ENCODE measurements at places on chromosomes 1 and 21.

DNA sequence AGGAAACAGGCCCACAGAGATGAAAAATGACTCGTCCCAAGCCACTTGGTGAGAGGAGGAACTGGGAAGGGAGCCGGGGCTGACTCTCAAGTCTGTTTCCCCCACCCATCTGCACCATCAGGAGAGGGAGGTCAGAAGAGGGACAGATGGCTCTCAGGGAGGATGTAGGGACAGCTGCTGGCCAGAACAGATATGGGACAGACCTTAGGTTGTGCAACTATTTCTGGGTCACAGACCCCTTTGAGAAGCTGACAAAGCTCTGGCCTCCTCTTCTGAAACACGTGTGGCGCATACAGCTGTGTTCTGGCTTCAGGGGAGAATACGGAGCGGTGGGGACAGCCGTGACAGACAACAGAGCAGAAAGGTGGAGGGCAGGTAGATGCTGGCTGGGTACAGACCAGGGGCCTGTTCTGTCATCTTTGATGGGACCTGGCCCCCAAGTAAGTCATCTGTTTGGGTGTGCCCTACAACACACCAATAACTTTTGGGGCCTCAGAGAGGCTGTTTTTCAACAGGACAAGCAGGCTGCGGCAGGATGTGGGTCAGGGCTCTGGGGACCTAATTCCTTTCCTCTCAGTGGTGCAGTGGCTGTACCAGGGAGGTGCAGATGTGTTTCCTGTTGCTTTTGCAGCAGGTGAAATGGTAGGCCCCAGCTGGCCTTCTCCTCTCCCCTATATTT, 7.3 kb downstream of the SH3BGRL3 start:
- DNase-seq = no peak

- DNase-seq = no peak
Measured at GRCh38 chr21:45542242-45542666, at the start of gene SLC19A1. TSS of gene SLC19A1 (minus strand) at chr21:45542440. CDS start at chr21:45537959, 4,481 bp downstream.

DNA sequence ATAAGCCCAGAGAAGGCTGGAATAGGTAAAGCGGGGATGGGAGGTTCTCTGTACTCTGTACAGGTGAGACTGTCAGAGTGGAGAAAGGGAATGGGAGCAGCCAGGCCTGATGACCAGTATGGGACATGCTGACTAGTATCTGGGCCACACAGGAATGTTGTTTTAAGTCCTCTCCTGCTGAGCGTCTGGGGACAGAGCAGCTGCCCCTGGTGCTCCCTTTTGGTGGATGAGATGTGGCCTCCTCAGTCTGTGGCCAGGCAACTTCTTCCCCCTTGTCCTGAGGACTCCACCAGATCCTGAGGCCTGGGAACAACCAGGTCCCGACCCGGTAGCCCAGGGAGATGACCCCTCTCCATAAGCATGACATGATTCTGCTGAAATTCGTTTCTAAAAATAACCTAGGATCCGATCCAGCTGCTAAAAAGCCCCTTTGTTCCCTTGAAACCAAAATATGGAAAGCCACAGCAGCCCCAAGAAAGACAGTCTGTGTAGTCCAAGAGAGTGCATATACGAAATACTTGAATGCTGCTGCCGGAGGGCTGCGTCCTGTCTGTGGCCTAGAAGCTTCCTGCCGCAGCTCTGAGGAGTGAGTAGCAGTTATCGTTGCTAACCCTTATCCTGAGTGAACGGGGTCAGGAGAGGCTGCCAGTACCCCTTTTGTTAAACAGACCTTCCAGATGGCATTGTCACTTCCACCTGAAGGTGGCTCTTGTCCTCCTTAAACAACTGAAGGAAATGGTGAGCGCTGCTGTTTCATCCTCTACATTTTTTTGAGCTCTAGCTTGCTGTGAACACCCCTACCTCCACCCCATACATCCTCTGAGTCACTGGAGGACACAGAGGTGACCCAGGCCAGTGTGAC, 47.1 kb downstream of the ATP2B4 start:
- DNase-seq = peak; percentile 93

GRCh38 chr1:146012703-146013558, 8.6 kb downstream of the HJV start:
- peak; percentile 87 for DNase-seq

GRCh38 chr1:26690576-26691031, 5.2 kb upstream of the ARID1A start:
- DNase-seq = no peak

- peak; percentile 80 for DNase-seq
Measured at GRCh38 chr1:178262120-178262500, 168.2 kb downstream of the RASAL2 start.

- DNase-seq = no peak
Measured at GRCh38 chr1:179264507-179264906, 29.1 kb upstream of the SOAT1 start.

GRCh38 chr1:165218731-165219130, 137.8 kb downstream of the LMX1A start:
- DNase-seq = no peak

GRCh38 chr1:201711811-201712210, 117.1 kb upstream of the IPO9 start:
- no peak for DNase-seq

DNA sequence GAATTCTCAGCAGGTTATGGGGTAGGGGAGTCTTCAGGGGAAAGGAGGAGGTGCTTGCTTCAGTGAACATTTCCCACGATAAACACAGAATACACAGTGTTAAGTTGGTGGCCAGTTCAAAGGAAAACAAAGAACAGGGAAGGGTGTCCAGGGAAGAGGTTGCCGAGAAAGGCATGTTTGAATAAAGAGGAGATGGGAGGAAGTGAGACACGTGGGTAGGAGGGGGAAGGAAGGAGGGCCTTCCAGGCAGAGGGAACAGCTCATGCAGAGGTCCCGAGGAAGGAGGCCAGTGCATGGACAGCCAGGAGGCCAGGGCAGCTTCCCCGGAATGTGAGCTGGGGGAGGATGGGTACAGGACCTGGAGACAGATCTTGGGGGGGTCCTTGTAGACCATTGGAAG, 130.3 kb upstream of the TMEM51 start:
- no peak for DNase-seq

Measured in astrocyte of the spinal cord (primary cell).